ENCODE measurements at places on chromosomes 6 and 20. TPM values are rescaled to one million over a fixed set of nuclear protein-coding genes. Genes with fewer than 3 reads are reported as not detected.

- peaks cover 3% of the 10 kb centered on the region for H3K27me3 ChIP-seq
- ATAC-seq: no peak
- no peaks in the 10 kb centered on the region for H3K4me1 ChIP-seq
- H3K27ac ChIP-seq: no peak overlapping the region
- no peaks in the 10 kb centered on the region for H3K36me3 ChIP-seq
Observed at GRCh38 chr6:10297832-10298231, 117.0 kb downstream of the TFAP2A start.

DNA sequence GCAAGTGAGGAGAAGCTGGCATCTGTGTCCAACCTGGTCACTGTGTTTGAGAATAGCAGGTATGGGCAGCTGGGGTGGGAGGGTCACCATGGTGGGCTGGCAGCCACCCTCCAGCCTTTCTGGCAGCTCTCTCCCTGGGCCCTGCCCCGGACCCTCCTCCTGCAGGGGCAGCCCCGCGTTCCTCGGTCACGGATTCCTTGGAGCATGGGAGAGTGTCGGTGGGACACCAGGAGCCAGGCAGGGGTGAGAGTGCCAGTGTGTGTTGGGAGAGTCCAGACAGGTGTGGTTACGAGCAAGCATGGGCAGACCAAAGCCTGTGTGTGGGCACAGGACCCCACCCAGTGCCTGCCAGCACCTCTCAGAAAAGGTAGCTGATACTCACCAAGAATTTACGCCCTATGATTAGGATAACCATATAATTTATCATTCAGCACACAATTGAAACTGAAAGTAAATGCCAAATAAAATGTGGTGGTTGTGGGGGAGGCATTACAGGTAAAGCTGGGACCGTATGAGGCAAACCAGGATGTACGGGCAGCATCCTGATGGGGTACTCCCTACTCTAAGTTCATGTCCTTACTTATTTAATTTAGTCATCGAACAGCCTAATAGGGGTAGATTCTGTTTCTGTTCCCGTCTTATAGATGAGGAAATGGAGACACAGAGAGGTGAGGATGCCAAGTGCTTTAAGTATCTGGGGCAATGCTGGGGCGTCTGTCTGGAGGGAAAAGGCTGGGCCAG, 542 bp downstream of the FGD2 start:
- no peaks in the 10 kb centered on the region for H3K27me3 ChIP-seq
- peak overlapping the region; percentile 60 for H3K4me3 ChIP-seq
- peaks cover 9% of the 10 kb centered on the region for H3K4me1 ChIP-seq
- H3K36me3 ChIP-seq: no peaks in the 10 kb centered on the region

GRCh38 chr6:30325150-30325872, 1.4 kb upstream of the TRIM39 start:
- H3K4me3 ChIP-seq: peak overlapping the region; percentile 90
- ATAC-seq: peak; percentile 69
- H3K27me3 ChIP-seq: no peaks in the 10 kb centered on the region
- H3K36me3 ChIP-seq: peaks cover 81% of the 10 kb centered on the region

DNA sequence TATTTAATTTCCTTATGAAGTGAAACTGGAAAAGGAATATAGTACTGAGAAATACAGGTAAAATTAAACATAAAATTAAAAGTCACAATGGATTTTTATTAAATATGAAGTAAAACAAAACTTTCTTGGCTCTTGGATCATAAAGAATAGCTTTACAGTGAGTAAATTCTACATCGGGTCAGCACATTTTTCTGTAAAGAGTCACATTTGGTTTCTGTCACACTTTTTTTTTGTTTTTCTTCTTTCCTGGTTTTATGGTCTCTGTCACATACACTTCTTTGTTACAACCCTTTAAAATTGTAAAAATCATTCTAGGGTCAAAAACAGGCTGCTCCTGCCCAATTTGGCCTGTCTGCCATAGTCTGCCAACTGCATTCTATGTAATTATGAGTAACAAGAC, 254.4 kb upstream of the POU3F2 start:
- peaks cover 4% of the 10 kb centered on the region for H3K27me3 ChIP-seq
- no peak for ATAC-seq
- no peaks in the 10 kb centered on the region for H3K4me1 ChIP-seq
- no peak overlapping the region for H3K27ac ChIP-seq
- no peaks in the 10 kb centered on the region for H3K36me3 ChIP-seq

- peaks cover 14% of the 10 kb centered on the region for H3K36me3 ChIP-seq
- H3K27ac ChIP-seq: no peak overlapping the region
- H3K4me1 ChIP-seq: peaks cover 8% of the 10 kb centered on the region
- ATAC-seq: no peak
- no peak overlapping the region for H3K4me3 ChIP-seq
- H3K27me3 ChIP-seq: no peaks in the 10 kb centered on the region
Observed at GRCh38 chr20:5827098-5827853, 77.1 kb downstream of the SHLD1 start.

The PRSS16 gene
- 1.8 TPM for total RNA-seq

The GFOD1 gene
- 1.1 TPM for total RNA-seq

The PGC gene
- total RNA-seq: not detected

The PROCR gene
- 1.8 TPM for total RNA-seq

All from activated T-helper 17 cell treated with anti-CD3 and anti-CD28 coated beads, Interleukin-2, amount 50 U/mL, for 72 hours (primary cell).